AG08395 (cell line): ENCODE measurements at places on chromosomes 5 and 9.

DNA sequence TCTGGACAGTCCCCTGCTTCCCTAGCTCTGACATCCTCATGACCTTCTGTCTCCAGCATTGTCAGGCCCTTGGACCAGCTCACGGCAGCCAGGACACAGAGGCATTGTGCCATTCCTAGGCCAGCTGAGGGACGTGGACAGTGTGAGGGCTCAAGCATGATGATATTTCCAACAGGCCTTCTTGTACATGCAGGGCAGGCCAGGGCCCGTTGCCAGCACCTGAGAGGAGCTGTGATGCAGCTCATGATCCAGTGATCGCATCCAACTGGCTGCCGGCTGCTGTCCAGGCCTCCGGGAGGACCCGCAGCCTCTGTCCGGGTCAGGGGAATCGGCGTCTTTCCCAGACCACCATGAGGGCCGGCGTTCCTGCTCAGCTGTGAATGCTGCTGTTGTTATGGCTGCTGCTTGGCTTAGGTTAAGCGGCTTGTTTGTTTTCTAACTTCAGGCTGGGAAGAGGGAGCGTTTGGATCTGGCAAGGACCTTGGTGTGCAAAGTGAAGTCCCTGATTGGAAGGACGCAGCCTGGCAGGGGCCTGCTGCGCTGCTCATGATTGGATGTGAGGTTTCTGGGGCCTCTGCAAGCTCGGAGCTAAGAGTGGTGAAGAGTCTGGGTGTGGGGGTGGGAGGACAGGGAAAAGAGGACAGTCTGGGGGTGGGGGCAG, 53.8 kb downstream of the PDZD2 start:
- DNase-seq, result no peak

- DNase-seq, result no peak
Observed at GRCh38 chr9:117247266-117247665, 167.6 kb downstream of the ASTN2 start.

- DNase-seq, result no peak
Observed at GRCh38 chr9:120259100-120259499, 320.9 kb downstream of the CDK5RAP2 start.

DNA sequence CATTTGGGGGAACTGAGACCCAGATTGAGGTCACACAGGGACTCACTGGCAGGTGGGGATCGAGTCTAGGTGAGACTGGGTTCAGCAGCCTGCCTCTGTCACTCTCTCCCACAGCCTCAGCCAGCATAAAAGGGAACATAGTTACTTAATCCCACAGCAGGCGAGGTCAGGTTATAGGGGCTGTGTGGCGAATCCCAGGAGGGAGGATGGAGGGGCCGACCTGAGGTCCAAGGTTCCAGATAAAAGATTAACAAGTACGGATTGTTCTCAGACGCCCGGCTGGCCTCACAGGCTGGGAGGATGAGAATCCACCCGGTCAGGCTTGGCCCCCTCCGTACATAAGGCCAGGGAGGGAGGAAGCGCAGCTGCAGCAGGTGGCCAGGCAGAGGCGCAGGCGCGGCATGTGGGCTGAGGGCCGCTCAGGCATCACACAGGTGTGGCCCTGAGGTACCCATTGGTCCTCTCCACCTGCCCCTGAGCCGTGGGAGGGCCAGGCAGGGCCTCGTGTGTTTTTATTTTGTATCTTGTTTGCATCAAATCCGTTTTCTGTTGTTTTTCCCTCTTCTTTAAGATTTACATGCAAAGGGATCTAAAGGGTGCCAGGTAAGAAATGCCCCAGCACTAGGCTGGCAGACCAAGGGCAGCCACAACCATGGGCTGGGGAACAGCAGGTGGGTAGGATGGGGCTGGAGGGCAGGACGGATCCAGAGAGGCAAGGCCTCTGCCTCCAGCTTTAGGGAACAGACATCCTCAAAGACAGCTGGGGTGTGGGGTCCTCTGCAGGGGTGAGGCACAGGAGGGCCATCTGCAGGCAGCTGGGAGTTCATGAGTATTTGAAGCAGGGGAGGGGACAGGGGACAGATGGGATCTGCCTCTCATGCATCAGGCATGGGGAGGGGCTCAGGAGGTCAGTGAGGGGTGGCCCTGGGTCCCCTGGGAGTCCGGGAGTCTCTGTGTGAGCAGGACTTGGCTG, 3.6 kb downstream of the SUSD3 start:
- no peak for DNase-seq

DNA sequence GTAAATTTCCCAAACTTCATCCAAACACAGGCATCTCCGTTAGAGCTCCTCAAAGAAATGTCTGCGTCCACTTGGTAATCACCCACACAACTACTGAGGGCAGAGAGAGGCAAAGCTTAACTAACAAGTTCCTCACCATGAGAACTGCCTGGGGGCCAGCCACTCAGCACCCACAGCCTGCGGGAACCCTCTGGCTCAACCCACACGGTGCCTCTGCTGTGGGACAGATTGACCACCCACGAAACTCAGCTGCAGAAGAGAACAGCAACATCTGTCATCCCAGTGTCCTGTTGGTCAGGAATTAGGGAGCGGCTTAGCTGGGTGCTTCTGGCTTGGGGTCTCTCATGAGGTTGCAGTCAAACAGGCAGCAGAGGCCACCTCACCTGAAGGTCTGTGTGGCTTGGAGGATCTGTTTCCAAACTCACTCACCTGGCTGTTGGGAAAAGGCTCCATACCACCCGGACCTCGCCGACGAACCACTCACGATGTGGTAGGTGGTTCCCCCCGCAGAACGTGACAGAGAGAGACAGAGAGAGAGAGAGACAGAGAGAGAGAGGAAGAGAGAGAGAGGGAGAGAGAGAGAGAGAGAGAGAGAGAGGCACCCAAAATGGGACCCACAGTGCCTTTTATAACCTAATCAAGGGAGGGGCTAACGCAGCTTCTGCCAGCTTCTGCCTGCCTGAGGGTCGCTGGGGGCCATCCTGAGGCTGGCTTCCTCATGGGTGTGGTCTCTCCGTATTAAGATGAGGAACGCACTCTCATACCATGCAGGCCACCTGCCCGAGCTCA, 103.5 kb downstream of the OLFM1 start:
- no peak for DNase-seq

- DNase-seq, result no peak
Observed at GRCh38 chr5:116404016-116404415, 170.6 kb downstream of the SEMA6A start.

DNA sequence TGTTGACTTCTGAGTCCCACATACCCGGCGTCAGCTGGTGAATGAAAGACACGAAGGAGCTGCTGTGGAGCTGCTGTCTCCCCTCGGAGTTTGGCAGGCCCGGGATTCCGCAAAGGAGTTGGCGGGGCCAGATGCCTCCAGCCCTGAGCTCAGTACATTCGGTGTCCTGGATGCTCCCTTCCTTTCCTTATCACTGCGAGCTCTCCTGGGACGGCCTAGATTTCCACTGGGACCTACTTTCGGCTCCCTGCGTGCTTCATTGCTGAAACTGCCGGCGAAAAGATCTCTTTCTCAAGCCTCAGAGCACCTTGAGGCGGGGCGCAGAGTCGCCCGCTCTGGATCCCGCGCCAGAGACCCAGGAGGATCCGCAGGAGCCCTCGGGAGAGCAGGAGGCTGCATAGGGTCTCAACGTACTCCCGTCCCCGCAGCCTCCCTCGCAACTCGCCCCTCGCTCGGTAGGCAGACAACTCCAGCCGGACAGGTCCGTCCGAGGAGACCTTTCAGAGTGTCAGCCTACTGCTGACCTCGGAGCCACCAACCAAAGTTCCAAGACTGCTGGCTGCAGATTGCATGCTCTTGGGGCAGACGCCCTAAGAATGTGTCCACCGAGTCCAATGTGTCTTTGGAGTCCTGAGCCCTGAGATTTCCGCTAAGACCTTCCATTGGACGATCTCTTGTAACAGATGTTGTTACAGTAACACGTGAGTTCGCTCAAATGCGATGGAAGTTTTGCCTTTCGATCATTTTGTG, 6.1 kb downstream of the ANXA2R start:
- no peak for DNase-seq

DNA sequence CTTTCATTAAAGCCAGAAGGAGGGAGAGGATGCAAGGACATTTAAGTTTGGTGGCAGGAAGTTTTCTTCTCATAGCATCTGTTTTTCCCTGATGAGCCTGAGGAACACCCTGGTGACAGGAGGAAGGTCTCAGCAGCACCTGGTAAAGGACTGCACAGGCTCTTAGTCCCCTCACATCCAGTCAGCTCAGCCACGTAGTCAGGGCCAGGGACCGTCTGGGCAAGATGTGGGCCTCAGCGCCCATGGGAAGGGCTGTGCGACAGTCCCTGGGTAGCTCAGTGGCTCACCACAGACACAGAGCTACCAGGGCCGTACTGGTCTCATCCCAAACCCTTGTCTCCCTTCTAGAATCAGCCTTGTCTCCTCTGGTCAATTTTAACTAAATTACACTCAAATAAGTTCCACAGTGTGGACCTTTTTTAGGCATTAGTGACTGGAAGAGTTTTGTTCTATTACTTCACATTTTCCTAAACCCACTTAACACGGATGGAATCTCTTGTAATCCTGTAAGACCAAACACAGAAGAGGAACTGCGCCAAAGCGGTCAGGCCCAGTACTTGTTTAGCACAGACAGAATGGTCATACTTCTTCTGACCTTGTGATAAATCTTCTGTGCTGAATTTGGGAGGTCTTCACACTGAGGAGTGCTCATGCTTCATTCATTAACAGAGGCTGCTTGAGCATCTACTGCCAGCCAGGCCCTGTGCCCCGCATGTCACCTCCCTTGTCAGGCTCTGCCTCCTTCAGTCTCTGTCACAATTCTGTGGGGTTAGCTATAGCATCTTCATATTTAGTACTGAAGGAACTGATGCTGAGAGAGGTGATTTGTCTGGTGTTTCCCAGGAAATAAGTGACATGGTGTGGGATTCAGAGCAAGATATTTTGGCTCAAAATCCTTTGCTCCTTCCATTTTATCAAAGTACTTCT, 91.4 kb downstream of the ANGPTL2 start:
- DNase-seq, result no peak

- peak; percentile 62 for DNase-seq
Observed at GRCh38 chr9:136409557-136410455, 608 bp downstream of the ENTR1 start.

DNA sequence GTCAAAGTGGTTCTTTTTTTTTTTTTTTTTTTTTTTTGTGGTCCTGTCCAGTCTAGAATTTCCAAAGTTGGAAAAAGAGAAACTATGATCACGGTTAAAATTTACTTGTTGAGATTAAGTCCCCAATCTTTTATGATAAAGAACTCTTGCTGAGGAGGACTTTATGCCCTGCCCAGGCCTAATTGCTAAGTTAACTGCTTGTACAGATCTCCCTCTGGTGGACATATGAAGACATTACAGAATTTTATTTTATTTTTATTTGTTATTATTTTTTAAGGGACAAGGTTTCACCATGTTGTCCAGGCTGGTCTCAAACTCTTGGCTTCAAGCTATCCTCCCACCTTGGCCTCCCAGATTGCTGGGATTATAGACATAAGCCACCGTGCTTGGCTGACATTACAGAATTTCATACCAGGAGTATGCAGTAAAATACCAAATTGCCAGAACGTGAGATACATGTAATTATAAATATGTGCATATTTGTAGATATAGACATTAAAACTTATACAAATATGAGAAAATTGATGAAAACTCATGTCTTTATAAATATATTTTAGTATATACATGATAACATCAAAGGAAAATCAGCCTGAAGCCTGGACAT, 91.2 kb downstream of the RFK start:
- DNase-seq, result peak; percentile 60

- DNase-seq, result no peak
Observed at GRCh38 chr5:1781726-1782384, 17.8 kb downstream of the MRPL36 start.

- no peak for DNase-seq
Observed at GRCh38 chr5:157339409-157339808, 73.5 kb downstream of the CYFIP2 start.

DNA sequence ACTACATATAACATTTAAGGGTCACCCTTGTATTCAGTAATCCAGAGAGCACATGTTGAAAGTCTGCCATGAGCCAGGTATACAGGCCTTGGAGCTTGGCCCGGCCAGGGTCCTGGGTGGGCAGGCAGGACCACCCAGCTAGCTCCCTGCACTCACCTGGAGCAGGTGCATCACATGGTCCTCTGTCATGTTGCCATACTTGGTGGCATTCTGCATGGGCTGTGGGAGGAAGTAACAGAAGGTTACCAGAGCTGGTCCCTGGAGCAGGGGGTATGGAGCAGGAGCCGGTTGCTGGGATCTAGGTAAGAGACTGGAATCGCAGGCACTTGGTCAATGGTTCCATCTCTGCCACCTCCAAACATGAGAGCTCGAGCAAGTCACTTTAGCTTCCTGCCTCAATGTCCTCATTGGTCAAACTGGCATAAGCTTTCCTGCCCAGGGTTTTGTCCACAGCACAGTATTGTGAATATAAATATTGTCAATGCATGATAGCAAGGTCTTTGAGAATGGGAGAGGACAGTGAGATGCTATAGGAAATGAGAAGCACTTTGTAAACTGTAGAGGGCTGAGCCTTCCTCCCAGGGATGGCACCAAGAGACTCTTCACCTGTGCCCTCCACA, 6.5 kb downstream of the CD74 start:
- DNase-seq, result no peak

DNA sequence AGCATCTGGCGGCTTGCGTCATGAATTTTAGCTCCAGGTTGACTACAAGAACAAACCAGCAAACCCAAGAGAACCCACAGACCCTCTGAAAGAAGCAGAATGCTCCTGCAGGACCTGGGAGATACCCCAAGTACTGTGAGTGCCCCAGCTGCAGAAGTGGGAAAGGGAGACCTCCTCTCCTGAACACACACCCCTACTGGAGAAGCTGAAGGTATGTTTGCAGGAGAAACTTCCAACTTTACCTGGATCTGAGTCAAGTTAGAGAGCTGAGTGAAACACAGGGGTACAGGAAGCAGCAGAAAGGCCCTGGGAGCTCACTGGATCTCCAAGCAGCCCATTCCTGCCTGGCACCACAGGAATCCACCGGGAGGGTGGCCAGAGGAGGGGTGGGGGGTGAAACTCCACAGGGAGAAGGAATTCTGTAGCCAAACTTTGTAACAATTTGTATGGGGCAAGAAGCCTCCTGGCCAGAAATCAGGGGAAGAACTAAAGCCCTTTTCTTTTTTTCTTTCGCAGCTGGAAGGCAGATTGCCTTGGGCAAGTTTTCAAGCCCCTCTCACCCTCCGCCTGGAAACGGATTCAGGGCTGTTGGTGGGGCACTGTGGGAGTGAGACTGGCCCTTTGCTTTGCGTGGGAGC, 576.2 kb downstream of the BNC2 start:
- DNase-seq, result peak; percentile 12

GRCh38 chr9:117224695-117225094, 190.2 kb downstream of the ASTN2 start:
- DNase-seq, result no peak

GRCh38 chr5:151023651-151024050, 3.3 kb downstream of the GPX3 start:
- DNase-seq, result no peak

DNA sequence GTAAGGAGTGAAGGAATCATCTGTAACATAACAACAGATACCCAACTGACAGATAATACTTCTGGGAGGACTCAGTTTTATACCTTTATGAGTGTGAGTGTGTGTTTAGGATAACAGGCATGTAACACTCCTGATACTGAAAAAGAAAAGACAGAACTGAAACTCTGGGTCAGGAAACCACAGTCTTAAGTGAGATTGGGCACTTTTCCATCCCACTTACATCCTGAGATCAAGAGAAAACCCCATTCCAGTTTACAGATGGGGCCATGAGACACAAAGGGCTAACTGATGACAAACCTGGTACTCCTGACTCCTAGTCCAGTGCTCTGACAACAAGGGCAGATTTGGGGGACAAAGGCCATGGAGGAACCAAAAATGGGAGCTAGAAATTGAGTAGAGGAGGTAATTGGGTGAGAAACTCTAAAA, 18.0 kb downstream of the IL5 start:
- DNase-seq, result no peak

GRCh38 chr5:99315413-99316183, 386.8 kb upstream of the CHD1 start:
- DNase-seq, result no peak

GRCh38 chr9:21579247-21579671, 97.1 kb upstream of the IFNE start:
- DNase-seq, result no peak
